ENCODE measurements at places on chromosomes 2 and 18.

DNA sequence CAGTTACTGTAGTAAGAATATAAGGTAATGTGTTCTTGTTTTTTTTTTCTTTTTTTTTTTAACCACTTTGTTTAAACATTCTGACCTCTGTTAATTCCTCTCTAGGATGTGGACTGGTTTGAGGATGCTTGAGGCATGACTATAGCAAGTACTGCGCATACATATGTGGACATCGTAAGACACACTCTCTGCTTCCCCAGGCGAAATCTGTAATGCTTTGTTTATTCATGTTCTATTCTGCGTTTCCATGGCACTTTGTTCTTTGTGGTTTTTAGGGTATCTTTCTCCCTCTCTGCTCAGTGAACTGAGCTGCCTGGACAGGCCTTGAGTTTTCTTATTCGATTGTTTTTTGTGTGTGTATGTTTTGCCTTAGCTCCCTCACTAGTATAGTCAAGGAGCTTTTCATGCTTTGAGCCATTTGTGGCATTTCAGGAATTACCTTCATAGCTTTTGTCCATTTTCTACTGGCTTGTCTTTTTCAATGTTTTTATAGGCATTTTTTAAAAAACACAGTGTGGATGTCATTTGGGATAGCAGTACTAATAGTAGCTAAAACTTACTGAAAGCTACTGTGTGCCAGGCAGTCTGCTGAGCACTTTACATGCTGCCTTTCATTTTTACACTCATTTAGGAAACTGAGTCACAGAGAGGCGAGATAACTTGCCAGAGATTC is 1.9 kb upstream of the SH3BP4 start:
- peak; percentile 94 for DNase-seq

DNA sequence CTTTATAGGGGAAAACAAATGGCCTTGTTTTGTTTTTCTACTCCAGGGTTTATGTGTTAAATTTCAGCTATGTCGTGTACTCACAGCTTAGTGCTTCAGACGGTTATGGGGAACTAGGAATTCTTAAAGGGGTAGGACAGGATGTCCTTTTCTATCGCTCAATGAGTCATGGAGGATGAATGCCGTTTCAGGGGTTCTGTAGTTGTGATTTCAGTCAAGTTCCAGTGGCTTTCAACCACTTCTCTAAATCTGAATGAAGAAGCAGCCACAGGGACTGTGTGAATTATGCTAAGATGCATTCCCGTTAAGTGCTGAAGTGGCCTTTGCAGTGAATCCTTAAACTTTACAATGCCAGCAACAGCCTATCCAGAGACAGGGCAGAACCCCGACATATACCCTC is 1231.7 kb upstream of the ZEB2 start:
- DNase-seq = peak; percentile 82

GRCh38 chr2:165952741-165953211 is 800 bp downstream of the TTC21B start:
- peak; percentile 18 for DNase-seq

DNA sequence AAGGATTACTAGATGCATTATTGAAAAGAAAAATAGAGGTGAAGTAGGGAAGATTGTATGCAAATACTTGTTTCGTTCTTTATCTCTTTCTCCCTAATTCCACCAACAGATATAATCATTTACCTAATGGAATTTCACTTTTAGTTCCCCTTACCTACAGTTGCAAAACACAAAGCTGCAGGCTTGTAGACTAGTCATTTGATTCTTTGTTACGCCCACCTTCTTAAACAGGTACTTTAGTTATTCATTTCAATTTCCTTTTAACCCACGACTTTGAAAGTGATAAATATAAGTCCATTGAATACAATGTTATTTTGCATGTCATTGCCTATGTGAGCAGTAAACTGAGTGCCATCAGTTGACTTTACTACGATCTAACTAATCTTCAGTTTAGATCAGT is 3.9 kb upstream of the HRH4 start:
- no peak for DNase-seq

DNA sequence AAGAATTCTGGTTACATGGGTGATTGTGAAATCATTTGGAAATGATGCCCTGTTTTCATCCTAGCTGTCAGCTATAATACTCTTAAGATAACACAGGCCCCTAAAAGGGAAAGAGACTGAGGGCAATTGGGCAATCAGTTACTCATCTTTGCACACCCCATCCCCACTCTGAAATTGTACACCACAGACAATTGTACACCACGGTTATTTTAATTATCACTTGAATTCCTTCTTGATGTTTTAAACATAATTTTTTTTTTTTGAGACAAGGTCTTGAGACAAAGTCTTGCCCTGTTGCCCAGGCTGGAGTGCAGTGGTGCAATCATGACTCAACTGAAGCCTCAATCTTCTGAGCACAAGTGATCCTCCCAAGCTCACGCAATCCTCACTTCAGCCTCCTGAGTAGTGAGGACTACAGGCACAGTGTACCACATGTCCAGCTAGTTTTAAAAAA is 862.4 kb upstream of the ACVR2A start:
- DNase-seq = peak; percentile 72

DNA sequence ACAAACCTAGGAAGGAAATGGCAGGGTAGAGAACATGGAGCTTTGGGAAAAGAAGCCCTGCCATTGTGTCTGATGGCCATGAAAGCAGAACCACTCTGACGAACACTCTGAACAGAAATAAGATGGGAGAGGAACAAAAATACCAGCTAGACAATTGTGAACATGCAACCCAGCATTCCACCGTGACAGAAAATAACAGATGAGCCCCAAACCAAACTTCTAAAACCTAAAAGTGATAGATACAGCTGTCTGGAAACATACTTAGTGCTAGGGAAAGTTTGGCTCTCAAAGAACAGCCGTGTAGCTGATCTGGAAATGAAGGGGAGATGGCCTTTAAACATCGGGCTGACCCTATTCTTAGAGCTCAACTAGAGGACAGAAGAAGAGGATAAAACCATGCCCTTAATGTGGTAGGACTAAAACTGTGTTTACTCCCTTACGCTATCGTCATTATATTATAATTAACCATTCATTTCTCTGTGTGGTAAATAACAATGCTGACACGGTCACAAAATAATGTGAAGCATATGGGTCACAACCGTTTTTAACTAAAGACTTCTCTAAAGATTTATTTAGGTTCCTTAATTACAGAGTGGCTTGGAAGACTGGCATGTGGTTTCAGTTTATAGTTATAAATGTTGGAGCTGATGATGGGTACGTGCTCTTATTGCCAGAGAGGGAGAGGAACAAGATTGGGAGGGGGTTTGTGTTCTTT is 80.6 kb downstream of the MYO1B start:
- DNase-seq = no peak

GRCh38 chr2:49154140-49154539 is at the start of gene FSHR:
Gene FSHR, minus strand, starts transcription at chr2:49154515. Its CDS starts 98 bp downstream, at chr2:49154417.
- no peak for DNase-seq

- DNase-seq = no peak
These were observed 34.8 kb downstream of the ST8SIA5 start for GRCh38 chr18:46722051-46722450.

- DNase-seq = no peak
These were observed 85.3 kb downstream of the MEMO1 start for GRCh38 chr2:31925517-31925916.

GRCh38 chr2:85064927-85065577 is 68.1 kb upstream of the TCF7L1 start:
- no peak for DNase-seq

- DNase-seq = no peak
These were observed 114.0 kb downstream of the NEDD4L start for GRCh38 chr18:58158008-58158407.

DNA sequence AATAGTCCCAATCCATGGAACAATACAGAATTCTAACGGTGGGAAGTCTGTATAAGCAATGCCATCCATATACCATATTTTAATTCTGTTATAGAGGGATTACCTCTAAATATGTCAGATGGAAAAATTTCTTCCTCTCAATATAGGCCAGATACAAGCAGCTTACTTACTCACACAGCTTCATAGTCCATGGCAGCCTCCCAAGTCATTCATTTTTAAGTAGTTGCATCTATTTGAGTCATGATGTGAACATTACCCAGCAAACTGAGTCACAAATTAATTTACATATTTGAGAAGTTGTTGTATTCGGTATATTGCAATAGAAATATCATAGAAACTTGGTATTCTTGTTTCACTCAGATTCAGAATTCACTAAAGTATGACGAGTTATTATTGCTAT is 20.3 kb downstream of the TBR1 start:
- DNase-seq = peak; percentile 73

DNA sequence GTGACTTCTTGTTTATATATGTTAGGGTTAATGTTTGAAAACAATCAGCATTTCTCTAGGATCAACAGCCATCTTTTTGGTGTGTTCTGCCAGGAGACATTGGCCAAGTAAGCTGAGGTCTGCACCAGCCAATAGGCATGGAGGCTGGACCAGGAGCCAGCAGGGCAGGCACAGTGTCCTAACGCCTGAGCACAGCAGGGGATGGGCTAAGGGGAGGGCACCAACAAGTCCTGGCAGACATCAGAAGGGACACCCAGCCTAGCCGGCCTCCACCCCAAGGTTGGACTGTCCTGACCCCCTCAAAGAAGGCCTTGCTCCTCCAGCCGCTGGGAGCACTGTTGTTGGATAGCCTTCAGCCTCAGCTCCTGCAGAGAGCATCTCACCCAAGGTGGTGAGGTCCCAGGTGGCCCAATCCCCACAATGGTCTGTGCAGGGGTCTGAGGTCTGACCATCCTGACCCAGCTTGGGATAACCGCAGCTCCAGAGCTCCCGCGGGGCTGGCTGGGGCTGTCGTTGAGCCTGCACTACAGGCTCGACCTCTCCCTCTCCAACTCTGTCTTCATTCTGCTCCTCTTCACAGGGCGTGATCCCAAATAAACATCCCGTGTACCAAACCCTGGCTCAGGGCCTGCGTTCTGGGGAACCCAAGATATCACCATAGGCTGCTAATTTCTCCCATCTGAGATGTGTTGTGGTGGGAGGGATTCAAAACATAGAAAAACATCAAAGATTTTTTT is 8.1 kb downstream of the TEX44 start:
- DNase-seq = no peak

DNA sequence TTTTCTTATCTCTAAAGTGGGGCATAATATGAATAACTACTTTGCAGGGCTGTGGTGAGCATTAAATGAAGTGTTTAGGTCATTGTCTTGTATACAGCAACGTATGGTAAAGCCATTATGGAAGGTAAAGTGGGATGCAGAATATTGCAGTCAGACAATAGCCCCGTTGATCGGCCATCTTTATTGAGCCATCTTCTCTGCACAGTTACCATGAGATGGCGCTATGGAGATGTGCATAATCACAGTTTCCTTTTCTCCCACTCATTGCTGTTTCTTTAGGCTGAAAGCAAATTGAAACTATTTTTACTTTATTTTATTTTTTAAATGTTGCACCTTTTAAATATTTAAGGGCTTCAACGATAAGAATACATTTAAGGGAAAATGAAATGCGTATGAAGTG is 108.9 kb downstream of the THSD7B start:
- DNase-seq = peak; percentile 25

GRCh38 chr2:71788601-71789240 is 335.4 kb downstream of the DYSF start:
- DNase-seq = no peak

GRCh38 chr2:173048897-173049661 is 26.6 kb upstream of the MAP3K20 start:
- DNase-seq = peak; percentile 89

GRCh38 chr2:228627510-228627909 is 446.0 kb upstream of the SPHKAP start:
- no peak for DNase-seq

DNA sequence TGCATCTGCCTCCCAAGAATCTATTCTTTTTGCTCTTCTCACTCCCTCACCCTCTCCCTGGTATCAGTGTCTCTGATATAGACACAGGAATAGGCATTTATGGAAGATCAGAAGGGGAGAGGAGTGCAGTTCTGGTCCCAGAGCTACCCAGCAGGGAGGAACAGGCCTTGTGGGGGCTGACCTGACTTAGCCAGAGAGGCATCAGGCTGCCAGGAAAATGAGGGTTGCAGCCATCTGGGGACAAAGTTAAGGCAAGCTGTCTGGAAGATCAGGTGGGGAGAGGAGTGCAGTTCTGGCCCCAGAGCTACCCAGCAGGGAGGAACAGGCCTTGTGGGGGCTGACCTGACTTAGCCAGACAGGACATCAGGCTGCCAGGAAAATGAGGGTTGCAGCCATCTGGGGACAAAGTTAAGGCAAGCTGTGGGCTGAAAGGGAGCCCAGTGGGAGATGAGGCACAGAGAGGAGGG is 69.9 kb upstream of the HK2 start:
- no peak for DNase-seq

GRCh38 chr2:61179701-61180639 is 18.0 kb downstream of the C2orf74 start:
- peak; percentile 70 for DNase-seq

GRCh38 chr2:44779793-44780192 is 161.7 kb upstream of the SIX3 start:
- DNase-seq = no peak

- DNase-seq = peak; percentile 52
These were observed 32.8 kb downstream of the IMPA2 start for GRCh38 chr18:12014086-12014485.

DNA sequence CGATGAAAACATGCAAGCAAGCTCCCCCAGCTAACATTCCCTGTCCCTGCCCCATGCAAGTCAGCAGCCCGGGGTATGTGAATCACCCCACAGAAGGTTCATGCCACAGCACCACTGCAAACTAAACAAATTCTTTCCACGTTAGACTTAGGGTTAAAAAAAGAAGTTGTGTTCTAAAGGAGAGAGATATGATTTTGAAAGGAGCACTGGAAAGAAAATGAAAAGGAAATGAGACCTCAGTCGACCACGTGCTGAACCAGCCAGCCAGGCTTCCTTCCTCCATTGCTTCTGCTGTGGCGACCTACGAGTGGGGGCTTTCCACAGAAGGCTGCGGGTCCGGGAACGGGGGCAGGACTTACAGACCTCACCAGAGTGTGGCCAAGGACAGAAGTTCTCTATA is 52.0 kb downstream of the ARL4C start:
- peak; percentile 88 for DNase-seq

- DNase-seq = peak; percentile 57
These were observed 331.0 kb downstream of the CDH2 start for GRCh38 chr18:27845897-27846296.

- peak; percentile 26 for DNase-seq
These were observed 25.8 kb downstream of the PKP4 start for GRCh38 chr2:158482594-158482993.

DNA sequence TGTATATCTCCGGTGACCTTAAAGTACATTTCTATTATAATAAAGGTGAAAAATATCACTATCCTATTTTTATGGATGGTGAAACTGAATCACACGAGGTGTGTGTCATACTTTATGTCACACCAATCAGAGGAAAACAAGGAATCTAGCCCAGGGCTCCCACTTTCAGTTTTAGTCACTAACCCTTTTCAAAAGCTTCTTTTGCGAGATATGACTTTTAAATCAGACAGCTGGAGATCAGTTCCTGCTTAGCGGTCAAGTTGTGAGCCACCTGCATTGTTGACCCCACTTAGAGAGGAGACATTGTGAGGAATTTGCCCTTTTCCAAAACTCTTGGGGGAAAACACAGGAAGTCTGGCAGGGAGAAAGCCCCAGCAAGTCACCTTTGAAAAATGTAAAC is 70.5 kb downstream of the CPS1 start:
- peak; percentile 32 for DNase-seq

GRCh38 chr2:191797500-191797899 is 49.4 kb downstream of the CAVIN2 start:
- DNase-seq = no peak

DNA sequence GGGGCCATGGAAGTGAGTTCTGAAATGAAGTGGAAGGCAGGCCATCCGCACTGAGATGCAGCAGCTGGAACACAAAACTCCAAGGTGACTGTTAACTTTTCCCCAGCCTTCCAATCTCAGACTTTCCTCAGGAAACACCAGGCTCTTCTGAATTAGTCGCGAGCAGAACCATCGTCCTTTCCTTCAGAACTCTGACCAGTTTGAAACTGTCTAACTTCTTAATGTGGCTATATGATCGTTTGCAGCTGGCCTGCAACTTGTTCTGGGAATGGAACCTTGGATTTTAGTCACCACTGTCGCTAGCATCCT is 620 bp upstream of the RPL37A start:
- peak; percentile 22 for DNase-seq
